ENCODE measurements at places on chromosomes 11 and 22.

DNA sequence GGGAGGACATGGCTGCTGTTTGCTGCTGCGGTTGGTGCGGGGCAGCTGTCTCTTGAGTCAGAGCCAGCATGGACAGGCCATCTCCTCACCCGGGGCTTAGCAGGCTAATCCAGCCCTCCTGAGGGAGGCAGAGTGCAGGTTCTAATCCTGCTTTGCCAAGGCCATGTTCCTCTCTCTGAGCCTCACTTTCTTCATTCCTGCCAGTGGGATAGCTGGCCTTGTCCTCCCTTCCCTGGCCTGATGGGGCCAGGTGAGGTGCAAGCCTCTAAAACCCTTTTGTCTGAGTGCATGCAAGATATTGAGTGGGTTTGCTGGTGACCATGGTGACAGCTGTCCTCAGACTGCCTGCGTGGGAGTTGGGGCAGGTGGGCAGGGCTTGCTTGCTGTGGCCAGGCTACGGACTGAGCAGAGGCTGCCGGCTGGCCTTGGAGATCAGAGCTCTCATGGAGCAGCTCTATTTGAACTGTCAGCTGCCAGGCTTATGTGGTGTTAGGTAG, 3.6 kb downstream of the USP35 start:
- DNase-seq, result no peak

GRCh38 chr11:108796551-108796950, 131.7 kb downstream of the DDX10 start:
- no peak for DNase-seq

GRCh38 chr11:63906585-63906984, 10.4 kb downstream of the RCOR2 start:
- peak; percentile 48 for DNase-seq

DNA sequence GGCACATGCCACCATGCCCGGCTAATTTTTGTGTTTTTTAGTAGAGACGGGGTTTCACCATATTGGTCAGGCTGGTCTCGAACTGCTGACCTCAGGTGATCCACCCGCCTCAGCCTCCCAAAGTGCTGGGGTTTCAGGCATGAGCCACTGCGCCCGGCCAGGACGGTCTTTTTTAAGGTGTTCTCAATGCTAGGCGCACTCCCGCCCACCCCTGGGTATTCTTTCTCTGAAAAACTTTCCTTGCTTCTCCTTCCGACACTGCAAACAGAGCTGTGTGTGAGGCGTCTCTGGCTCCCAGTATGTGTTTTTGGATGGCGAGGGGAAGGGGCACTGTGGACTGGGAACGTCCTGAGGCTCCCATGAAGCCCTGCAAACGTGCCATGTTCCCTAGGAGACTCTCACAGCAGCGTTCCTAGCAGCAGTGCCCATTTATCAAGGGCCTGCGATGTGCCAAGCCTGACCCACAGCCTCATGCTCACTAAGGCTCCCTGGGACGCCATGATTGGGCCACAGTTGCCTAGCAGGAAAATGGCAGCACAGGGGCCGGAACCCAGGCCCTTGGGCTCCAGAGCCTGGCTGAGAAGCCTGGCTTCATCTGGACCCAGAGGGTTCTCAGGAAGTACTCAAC, 2.4 kb upstream of the RASL10A start:
- no peak for DNase-seq

DNA sequence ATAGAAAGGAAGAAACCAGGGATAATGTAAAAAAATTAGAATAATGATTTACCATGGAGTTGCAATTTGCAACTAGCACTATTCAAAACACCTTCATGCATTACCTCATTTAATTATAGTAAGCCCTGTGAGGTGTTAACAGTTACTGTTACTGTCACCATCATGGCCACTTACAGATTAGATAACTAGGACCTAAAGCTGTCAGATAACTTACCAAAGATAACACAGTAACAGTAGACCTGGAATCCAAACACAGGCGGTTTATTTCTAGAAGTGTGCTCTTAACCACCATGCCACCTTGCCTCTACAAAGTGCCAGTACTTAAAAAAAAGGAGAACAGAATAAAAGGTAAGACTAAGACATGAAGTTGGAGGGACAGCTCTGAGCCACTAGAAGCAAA, 11.1 kb upstream of the LARGE1 start:
- no peak for DNase-seq
